ENCODE measurements at places on chromosomes 11 and 22.

GRCh38 chr11:96082002-96082899 is 158.3 kb upstream of the MTMR2 start:
- DNase-seq: no peak

DNA sequence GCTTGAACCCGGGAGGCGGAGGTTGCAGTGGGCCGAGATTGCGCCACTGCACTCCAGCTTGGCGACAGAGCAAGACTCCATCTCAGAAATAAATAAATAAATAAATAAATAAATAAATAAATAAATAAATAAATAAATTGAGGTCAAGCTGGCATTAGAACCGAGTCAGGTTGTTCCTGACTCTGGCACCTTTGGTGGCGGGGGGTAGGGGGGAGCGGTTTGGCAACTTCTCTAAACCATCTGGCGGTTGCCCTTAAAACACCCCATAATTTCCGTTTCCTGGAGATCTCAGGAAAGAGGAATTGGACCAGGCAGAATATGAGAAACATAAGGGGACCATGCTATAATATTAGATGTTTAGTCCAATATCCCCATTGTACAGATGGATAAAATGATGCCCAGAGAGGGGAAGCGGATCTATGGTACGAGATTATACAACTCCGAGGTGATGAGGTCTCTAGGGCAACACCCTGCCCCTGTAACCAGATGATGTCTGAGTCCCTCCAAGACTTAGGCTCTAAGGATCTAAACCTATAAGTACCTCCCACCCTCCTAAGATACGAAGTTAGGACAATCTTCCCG is 785 bp downstream of the CLPB start:
- no peak for DNase-seq

- DNase-seq: no peak
These were observed 26.6 kb upstream of the OSBPL5 start for GRCh38 chr11:3191586-3192324.

GRCh38 chr11:84414920-84415319 is 1128.8 kb upstream of the CCDC90B start:
- DNase-seq: no peak

GRCh38 chr22:30186510-30186909 is 60.0 kb downstream of the LIF start:
- DNase-seq: no peak

GRCh38 chr11:47392546-47393162 is 14.3 kb upstream of the SPI1 start:
- DNase-seq: no peak

- DNase-seq: no peak
These were observed 9.6 kb upstream of the TP53I11 start for GRCh38 chr11:44960200-44960845.

GRCh38 chr11:41121600-41121999 is 337.9 kb downstream of the LRRC4C start:
- no peak for DNase-seq

DNA sequence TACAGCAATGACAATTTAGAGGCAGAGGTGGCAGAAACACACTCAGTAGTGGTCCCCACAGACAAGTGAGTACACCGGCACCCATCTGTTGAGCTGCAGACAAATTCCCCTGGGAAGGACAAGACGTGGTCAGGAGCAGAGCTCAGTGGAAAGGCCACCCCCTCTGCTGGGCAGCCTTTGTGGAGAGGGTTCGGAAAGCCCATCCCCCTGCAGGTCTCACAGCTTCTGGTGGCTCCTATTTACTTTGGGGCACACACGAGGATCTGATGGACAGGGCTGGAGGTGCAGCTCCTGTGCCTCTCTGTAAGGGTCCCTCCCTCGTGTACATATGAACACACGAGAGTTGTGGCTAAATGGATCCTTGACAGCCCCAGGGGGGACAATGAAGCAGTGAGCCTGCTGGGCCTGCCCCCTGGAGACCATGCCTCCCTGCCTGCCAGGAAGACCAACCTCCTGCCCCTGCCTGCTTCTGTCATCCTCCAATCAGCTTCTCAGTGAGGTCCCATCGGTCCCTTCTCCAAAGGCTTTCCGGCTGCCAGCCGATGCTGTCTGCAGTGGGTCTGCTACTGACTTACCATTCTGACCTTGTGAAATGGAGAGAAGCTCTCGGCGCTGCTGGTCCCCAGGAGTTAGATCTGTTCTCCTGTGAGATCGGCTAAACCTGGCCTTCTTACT is 161.5 kb downstream of the CACNA1I start:
- no peak for DNase-seq

DNA sequence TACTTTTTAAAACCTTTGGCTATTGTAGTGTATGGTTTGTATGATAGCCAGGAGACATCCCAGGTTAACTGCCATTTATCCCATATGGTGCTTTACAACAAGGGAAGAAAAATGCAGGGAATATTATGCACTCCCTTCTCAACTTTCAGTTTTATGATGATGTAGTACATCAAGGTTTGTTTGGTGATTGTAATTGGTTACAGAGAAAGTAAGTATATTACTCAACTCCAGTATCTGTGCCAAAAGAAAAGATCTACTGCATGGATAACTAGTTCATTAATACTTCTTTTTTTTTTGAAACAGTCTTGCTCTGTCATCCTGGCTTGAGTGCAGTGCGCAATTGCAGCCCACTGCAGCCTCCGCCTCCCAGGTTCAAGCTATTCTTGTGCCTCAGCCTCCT is 65.3 kb downstream of the BCL2L13 start:
- no peak for DNase-seq

GRCh38 chr11:71988050-71988449 is 10.7 kb upstream of the IL18BP start:
- no peak for DNase-seq

GRCh38 chr22:27572278-27572666 is 229.3 kb downstream of the MN1 start:
- DNase-seq: no peak

- no peak for DNase-seq
These were observed 52.8 kb downstream of the LRRC32 start for GRCh38 chr11:76617553-76618265.

GRCh38 chr11:116579857-116580727 is 192.7 kb downstream of the BUD13 start:
- no peak for DNase-seq

- DNase-seq: peak; percentile 62
These were observed 1.2 kb downstream of the MAJIN start for GRCh38 chr11:64970731-64971151.

DNA sequence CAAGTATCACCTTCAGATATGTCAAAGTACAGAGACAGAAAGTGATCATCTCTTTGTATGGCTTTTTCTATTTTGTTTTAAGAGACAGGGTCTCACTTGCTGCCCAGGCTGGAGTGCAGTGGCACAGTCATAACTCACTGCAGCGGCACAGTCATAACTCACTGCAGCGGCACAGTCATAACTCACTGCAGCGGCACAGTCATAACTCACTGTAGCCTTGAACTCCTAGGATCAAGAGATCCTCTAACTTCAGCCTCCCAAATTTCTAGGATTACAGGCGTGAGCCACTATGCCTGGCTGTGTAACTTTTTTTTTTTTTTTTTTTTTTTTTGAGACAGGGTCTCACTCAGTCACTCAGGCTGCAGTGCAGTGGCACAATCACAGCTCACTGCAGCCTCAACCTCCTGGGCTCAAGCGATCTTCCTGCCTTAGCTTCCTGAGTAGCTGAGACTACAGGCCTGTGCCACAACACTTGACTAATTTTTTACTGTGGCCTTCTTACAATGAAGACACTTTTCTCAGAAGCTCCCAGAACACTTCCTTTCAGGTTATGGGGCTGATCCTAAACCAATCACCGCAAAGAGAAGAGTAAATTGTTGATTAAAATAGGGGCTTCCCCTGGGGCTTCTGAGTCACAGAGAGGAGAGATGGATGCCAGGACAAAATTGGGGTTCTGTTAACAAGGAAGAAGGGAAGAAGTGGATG is 9.0 kb upstream of the HIKESHI start:
- peak; percentile 54 for DNase-seq

DNA sequence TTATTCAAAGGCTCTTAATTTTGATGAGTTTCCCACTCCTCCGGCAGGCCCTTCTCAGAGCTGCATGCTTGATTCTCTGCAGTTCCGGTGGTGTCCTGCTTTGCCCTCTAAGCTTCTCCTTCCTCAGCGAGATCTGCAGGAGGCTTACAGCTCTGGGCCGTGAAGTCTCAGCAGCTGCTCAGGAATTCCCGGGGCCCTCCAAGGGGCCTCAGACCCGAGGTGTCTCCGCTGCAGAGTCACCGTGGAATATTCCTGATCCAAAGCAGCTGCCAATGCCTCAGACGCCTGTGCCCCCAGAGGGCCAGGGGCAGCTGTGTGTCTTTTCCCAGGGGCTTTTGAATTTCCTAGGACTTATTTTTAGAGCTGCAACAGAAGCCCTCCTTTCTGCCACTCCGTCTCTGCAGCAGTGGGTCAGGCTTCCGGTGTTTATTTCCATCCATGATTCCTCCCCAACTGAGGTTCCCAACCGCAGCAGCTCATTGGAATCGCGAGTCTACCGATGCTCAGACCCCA is 37.2 kb downstream of the RPS6KA4 start:
- no peak for DNase-seq

DNA sequence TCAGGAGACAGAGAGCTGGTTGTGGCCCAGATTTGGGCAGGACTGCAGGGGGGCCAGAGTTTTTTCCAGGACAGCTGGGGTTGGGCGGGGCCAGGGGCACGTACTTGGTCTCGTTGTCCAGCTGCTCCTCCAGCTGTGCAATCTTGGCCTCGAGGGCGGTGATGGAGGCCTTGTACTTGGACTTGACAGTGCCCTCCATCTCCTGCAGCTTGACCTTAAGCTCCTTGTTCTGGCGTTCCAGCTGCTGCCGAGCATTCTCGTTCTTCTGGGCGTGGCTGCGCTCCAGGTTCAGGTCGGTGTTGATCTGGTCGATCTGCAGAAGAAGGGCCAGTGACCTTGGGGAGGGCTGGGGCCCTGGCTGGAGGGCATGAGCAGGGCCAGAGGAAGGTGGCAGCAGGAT is 32.1 kb downstream of the APOL1 start:
- DNase-seq: no peak

- DNase-seq: no peak
These were observed 7.7 kb downstream of the BIK start for GRCh38 chr22:43118024-43118849.

- no peak for DNase-seq
These were observed 2.3 kb upstream of the PLCB3 start for GRCh38 chr11:64249038-64249437.

GRCh38 chr11:62508336-62509058 is 38.1 kb downstream of the AHNAK start:
- no peak for DNase-seq

GRCh38 chr22:22168190-22168940 is 76.2 kb upstream of the VPREB1 start:
- DNase-seq: peak; percentile 42

GRCh38 chr11:34905666-34906065 is 10.5 kb downstream of the APIP start:
- no peak for DNase-seq

GRCh38 chr11:104891135-104891534 is 7.1 kb downstream of the CASP12 start:
- no peak for DNase-seq

GRCh38 chr11:22157531-22157930 is 35.4 kb upstream of the ANO5 start:
- DNase-seq: no peak

- DNase-seq: no peak
These were observed 111.8 kb downstream of the CCDC81 start for GRCh38 chr11:86486261-86487030.

- DNase-seq: no peak
These were observed 1342.7 kb upstream of the TENM4 start for GRCh38 chr11:80783561-80783960.

DNA sequence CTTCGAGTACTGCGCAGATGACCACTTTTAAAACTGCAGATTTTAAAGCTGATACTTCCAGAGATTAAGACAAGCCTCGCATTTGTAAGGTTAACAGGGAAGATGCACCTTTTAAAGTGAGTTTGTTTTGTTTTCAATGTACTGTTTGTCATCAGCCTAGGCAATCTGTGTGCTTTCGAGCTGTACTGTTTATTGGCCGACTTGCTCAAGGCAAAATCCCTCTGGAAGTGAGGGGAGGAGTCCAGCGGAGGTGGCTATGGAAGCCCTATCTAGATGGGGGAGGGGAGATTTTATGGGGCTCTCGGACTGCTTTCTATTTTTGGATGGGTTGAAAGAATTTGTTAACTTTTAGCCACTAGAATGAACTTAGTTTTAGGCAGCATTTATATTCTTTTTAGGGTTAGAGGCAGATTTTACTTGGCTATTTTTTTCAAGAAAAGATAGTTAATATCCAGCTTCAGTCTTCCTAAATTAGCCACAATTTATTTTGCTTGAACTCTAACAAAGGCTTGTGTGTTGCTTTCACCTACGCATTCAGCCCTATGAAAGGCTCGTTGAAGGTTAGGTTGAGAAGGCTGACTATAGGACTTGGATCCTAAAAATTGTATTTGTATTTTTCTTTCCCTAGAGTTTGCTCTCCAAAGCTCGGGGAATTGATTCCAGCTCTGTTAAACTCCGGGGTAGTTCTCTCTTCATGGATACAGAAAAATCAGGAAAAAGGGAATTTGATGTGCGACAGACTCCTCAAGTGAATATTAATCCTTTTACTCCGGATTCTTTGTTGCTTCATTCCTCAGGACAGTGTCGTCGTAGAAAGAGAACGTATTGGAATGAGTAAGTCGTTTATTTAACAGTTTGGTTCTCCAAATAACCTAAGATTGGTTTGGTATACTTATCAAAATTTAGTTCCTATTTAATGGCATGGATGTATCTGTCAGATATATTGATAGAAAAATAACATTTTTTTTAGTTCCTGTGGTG is 2.1 kb downstream of the WEE1 start:
- DNase-seq: no peak

DNA sequence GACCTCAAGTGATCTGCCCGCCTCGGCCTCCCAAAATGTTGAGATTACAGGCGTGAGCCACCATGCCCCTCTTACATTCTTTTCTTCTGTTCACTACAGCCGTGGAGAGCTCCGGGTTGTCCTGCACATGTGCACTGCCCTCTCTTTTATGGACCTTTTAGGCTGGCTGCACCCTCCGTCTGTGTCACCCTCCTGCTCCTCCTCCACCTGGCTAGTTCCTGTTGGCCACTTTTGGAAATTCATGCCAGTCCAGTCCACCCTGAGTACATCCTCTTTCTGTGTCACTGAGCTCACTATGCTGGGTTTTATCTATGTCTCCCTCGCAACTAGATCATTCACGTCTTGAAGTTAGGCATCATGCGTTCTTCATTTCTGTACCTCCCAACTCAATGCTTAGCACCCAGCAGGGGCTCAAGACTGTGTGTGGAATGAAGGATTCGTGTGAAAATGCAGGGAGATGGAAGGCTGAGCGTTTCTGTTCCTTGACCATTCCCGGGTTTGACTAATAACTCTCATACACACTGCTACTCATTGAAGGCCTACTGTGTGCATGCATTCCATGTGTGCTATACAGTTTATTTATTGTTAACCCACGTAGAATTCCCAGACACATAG is 60.6 kb downstream of the PTPRJ start:
- DNase-seq: no peak
